ENCODE measurements at places on chromosomes 2 and 18. TPM values are rescaled to one million over a fixed set of nuclear protein-coding genes. Genes with fewer than 3 reads are reported as not detected.

- no peak overlapping the region for H3K27ac ChIP-seq
- H3K36me3 ChIP-seq, result no peaks in the 10 kb centered on the region
- H3K4me1 ChIP-seq, result peaks cover 26% of the 10 kb centered on the region
- H3K27me3 ChIP-seq, result no peaks in the 10 kb centered on the region
- H3K4me3 ChIP-seq, result no peak overlapping the region
- no peak for DNase-seq
Measured at GRCh38 chr2:234286118-234286598, 210.7 kb downstream of the ARL4C start.

GRCh38 chr2:120520929-120521912, 175.3 kb downstream of the INHBB start:
- H3K36me3 ChIP-seq, result no peaks in the 10 kb centered on the region
- H3K27me3 ChIP-seq, result peaks cover 70% of the 10 kb centered on the region
- peaks cover 2% of the 10 kb centered on the region for H3K4me1 ChIP-seq
- H3K27ac ChIP-seq, result no peak overlapping the region

- peaks cover 31% of the 10 kb centered on the region for H3K27me3 ChIP-seq
- H3K4me1 ChIP-seq, result no peaks in the 10 kb centered on the region
- no peak overlapping the region for H3K27ac ChIP-seq
- no peak for DNase-seq
Measured at GRCh38 chr2:236862961-236863728, 222.5 kb upstream of the COPS8 start.

DNA sequence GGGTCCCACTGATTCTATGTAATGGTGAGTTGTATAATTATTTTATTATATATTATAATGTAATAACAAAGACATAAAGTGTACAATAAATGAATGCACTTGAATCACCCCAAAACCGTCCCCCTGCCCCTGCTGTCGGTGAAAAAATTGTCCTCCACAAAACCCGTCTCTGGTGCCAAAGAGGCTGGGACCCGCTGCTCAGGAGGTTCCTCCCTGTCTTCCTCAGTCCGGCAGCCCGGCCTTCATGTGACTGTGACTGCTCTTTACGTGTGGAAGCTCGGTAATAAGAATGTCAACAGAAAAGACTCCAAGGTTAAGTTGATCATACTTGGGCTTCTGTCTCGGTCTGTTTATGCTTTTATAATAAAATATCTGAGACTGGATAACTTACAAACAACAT, 32.7 kb upstream of the ADNP2 start:
- peaks cover 28% of the 10 kb centered on the region for H3K27me3 ChIP-seq
- H3K36me3 ChIP-seq, result no peaks in the 10 kb centered on the region
- DNase-seq, result no peak
- H3K4me3 ChIP-seq, result no peak overlapping the region
- no peak overlapping the region for H3K27ac ChIP-seq

Gene SF3B1
- 510 TPM for total RNA-seq

Gene EPB41L3
- 15.3 TPM for total RNA-seq

Gene APCDD1
- not detected for total RNA-seq

Gene IL18RAP
- 8.8 TPM for total RNA-seq

Measured in T-helper 17 cell (primary cell).